Activated CD4-positive, alpha-beta memory T cell treated with anti-CD3 and anti-CD28 coated beads for 36 hours (primary cell): ENCODE measurements at places on chromosomes 7 and 10.
A peak's percentile ranks its signal among the peaks of the same experiment; 100 is the strongest.

DNA sequence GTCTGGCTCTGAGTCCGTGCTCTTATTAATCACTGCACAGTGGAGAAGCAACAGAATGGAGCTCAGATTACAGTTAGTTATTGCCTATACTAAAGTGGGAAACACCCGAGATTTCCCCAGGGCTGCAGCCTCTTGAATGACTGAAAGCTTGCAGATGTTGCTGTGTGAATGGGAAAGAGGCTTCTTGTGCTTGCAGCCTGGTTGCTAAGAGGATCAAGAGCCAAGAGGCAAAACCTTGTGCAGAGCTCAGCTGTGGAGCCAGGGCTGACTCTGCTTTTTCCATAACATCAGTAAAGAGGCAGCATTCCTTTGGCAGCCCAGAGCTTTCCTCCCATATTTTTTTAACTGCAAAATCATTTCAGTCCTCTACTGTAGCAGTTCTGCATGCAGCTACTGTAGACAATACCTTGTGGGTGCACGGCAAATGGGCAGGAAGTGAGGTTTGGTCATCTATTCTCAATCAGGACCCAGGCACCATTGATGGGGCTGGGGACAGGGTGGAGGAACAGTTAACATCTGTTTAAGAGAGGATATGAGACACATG is 86.5 kb downstream of the RALA start:
- DNase-seq, result no peak

GRCh38 chr10:17980846-17981565 is 29.3 kb downstream of the SLC39A12 start:
- no peak for DNase-seq

DNA sequence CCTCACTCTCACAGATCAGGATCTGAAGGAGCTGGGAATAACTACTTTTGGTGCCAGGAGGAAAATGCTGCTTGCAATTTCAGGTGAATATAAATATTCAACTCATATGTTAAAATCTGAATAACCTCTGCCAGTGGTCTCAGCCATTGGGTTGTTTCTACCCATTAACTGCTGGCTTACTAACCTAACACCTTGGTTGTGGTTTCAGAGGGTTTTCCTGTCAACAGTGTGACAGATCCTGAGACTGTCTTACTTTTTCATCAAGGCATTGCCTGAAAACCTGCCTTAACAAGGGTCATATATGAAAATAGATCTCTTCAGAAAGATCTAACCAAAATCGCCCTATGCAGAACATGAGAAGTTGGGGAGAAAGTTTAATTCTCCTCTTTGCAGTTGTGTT is 307.7 kb downstream of the BICC1 start:
- no peak for DNase-seq

GRCh38 chr10:132257271-132257670 is 50.5 kb downstream of the STK32C start:
- peak; percentile 74 for DNase-seq

GRCh38 chr10:11189582-11190376 is 172.1 kb downstream of the CELF2 start:
- DNase-seq, result no peak

DNA sequence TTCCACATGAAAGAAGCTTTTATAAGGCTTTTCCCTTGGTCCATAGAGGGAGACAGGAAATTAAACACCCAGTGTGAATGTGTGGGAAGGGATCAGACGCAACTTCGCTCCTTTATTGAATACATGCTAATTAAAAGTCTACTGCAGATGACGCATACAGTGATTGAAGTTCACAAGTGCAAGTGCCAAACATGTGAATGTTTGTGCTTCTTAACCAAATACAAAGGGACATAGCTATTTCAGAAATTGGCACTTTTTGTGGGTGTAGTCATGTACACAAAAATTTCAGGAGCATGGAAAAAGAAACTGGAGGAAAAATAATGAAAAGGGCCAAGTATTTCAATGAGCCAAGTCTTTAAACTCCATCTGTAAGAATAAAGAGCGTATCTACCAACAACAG is 283.7 kb downstream of the SKAP2 start:
- no peak for DNase-seq

DNA sequence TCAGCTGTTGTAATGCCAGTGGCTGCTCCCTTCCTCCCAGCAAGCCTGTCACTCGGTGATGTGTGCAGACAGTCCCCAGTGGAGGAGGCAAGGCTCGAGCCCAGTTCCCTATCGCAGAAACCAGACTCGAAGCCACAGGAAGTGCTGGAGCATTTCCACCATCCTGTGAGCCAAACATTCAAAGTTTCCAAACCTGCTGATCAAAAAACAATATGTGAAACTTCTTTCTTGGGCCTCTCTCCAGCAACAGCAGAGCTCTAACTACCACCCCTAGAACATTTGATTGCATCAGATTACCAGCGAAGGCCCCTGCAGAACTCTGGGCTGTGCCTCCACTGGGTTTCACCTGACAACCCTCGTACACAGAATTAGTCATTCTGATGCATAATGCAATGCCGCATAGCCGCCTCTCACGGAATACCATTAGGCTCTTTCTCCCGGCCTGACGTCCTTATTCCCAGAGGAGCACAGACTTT is 94.0 kb downstream of the ELMO1 start:
- DNase-seq, result peak; percentile 87

GRCh38 chr7:24587853-24588252 is 14.6 kb downstream of the PALS2 start:
- peak; percentile 48 for DNase-seq

- DNase-seq, result no peak
Observed at GRCh38 chr7:6279341-6279740, 6.9 kb upstream of the CYTH3 start.

GRCh38 chr10:15320522-15321203 is 50.4 kb downstream of the FAM171A1 start:
- DNase-seq, result no peak

- no peak for DNase-seq
Observed at GRCh38 chr10:96964131-96964530, 132.0 kb downstream of the LCOR start.

GRCh38 chr7:103437623-103438022 is 8.4 kb downstream of the SLC26A5 start:
- no peak for DNase-seq

DNA sequence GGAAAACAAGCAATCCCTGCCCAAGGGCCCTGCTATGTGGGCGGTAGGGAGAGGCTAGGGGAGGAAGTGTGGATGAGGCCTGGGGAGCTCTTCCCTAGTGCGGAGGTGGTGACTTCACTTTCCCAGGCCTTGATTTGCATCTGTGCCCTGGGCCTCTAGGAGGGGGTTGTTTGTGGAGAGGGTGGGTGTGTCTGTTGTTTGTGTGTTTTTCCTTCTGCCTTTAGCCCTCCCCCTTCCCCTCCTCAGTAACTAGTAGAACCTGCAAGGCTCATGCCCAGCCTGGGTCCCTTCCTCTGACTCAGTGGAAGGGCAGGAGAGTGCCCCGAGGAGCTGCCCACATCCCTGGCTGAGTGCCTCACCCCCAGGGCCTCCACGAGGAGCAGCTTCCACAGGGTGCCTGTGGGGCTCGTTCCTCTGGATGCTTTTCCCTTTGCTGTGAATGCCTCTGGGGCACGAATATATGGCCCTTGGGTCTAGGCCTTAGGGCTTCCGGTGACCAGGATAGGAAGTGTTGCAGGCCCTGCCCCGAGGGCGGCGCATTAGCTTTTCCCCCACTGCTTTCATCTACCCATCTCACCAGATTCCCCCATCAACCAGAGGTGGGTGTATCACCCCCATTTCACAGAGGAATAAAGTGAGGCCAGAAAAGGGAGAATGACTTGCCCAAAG is 89.4 kb upstream of the DUSP5 start:
- DNase-seq, result no peak

DNA sequence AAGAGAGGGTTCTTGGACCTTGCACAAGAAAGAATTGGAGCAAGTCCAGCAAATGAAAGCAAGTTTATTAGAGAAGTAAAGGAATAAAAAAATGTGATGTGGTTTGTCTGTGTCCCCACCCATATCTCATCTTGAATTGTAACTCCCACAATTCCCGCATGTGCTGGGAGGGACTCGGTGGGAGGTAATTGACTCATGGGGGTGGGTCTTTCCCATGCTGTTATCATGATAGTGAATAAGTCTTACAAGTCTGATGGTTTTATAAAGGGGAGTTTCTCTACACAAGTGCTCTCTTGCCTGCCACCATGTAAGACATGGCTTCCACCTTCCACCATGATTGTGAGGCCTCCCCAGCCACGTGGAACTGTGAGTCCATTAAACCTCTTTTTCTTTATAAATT is 39.2 kb upstream of the FZD9 start:
- DNase-seq, result no peak

DNA sequence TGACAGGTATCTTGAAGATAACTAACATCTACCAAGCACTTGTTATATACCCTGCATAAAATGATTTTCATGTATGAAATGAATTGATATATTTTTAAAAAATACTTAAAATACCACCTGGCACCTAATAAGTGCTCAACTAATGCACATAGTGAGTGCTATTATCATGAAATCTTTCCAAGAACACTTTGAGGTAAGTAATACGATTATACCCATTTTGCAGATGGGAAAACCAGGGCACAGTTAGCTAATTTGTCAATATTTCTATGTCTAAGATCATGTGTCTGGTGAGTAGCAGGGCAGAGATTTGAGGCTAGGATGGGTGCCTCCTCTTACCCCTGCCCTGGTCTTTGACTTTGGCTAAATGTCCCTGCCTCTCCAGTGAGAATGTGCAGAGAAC is 6.1 kb downstream of the DMBT1 start:
- DNase-seq, result no peak

DNA sequence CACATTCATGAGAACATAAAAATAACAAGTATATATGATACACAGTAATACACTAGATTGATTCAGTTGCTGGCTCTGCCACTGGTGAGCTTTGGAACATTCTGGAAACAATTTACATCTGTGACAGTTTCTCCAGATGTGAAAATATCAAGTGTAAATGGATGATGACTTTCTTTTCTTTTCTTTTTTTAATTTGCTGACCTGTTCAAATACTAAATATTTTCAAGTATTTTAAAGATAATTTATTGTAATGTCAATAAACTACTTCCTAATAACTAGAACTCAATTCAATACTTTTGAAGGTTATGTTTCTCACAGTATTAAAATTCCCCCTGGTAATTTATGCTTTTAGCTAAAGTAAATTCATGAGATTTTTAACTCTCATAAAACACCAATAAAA is 180.3 kb downstream of the CRPPA start:
- DNase-seq, result no peak

DNA sequence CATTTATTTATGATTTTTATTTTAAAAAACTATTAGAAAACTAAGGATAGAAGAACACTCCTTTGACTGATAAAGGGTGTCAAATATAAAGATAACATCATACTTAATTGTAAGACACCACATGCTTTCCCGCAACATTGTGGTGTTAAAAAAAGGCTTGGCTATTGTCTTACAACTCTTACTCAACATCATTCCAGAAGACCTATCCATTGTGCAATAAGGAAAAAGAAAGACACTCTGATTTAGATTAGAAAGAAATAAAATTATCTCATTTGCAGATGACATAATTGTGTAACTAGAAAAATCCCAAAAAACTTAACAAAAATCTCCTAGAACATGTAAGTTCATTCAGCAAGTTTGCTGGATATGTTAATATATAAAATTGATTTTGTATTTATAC is 296.7 kb upstream of the GNAI1 start:
- DNase-seq, result no peak

DNA sequence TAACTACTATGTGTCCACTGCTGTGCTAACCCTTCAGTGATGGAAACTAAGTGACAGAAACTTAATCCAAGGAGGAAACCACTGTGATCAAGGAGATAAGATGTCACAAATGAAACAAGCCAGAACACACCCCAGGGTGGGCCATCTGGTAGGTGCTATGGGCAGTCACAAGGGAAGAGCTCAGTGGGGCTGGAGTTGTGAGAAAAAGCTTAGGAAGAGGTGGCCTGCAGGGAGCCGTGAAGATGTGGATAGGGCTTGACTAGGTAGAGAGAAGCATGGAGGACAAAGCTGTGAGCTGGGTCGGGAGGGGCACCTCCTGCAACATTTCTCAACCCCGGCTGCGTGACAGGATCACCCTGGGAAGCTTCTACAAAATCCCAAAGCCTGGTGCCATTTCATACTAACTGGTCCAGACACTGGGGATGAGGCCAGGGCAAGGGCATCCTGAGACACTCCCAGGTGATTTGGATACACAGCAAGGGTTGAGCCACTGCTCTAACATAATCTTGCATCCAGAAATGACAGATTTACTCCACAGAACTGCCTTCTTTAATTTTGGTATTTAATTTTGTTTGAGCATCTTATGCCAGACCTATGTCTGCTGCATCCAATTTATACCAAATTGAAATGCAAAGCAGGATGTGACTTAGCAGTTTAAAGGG is 69.3 kb downstream of the OSBPL3 start:
- no peak for DNase-seq

DNA sequence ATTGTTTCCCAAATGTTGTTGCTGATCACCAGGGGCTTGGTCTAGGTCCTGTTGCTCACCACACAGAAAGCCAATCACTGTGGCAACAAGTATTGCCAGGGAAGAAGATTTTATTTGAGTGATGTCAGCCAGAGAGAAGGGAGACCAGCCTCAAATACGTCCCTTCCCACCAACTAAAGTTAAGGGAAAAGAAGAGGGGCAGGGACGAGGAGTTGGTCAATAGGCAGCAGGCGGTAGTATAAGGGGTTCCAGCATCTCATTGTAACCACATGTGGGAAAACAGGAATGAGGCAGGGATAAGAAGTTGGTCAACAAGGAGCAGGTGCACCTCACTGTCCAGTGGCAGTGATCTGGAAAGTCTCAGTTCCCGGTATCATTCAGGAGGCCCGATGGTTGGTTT is 138.9 kb upstream of the KCNMA1 start:
- DNase-seq, result no peak

- DNase-seq, result no peak
Observed at GRCh38 chr10:113569576-113569975, 16.7 kb downstream of the HABP2 start.

DNA sequence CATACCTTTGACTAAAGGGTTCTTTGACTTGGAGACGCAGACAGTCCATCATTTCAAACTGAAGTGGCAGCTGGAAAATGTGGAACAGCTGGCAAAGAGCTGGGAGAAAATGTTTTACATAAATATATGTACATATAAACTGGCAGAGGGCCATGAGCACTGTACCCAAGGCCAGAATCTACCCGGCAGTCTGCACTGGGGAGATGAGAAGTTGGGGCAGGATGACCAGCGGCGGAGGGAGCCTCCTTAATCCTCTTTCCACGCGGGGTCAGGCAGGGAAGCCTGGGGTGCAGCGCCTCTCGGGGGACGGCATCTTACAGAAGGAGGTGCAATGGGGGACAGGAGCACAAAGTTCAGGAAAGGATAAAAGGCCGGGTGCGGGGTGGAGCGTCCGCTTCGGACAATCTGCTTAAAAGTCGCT is 1.3 kb downstream of the GLI3 start:
- DNase-seq, result no peak

DNA sequence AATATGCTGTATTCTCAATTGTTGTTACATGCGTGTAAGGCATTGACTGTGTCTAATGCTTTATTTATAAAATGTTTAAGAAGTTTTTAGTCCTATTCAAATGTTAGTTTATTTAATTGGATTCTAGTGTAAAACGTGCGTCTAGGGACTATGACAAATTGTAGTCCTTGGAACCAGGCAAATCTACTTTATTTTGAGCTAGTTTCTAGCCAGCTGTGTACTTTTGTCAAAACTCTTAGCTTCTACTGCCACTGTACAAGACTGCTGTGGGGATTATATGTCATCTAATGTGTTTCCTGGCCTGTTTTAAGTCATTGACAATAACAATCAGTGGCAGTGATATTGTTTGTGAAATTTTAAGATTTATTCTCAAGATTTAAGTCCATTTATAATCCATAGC is 220.5 kb upstream of the SEMA3D start:
- DNase-seq, result no peak
